ENCODE measurements at places on chromosomes 3 and 15. TPM values are rescaled to one million over a fixed set of nuclear protein-coding genes. Genes with fewer than 3 reads are reported as not detected.

SPINK8 gene
- not detected for polyA plus RNA-seq

FSD2 gene
- not detected for polyA plus RNA-seq

KLHL40 gene
- not detected for polyA plus RNA-seq

STAB1 gene
- 58.5 TPM for polyA plus RNA-seq

PHLDB2 gene
- 4.4 TPM for polyA plus RNA-seq

SLC27A2 gene
- 4.6 TPM for polyA plus RNA-seq

GHSR gene
- polyA plus RNA-seq: not detected

SYNPR gene
- polyA plus RNA-seq: 0.32 TPM

ADAMTS7 gene
- 1.9 TPM for polyA plus RNA-seq

C3orf49 gene
- polyA plus RNA-seq: not detected

DNA sequence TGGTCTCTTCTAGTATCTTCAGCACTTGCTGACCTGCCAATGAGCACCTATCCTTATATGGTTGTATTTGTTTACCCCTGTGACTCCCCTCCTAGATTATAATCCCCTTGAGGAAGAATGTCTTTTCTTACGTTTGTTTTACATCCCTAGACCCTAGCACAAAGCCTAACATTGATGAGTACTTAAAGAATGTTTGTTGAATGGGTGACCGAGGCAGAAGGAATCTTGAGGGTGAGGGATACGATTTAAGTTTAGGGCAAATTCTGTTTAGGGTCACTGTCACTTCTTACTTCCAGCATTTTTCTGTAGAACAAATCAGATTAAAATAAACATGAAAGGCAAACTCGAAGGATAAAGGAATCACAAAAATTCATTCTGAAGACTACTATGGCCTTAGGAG, 80.9 kb upstream of the FAM98B start:
- no peak for DNase-seq

DNA sequence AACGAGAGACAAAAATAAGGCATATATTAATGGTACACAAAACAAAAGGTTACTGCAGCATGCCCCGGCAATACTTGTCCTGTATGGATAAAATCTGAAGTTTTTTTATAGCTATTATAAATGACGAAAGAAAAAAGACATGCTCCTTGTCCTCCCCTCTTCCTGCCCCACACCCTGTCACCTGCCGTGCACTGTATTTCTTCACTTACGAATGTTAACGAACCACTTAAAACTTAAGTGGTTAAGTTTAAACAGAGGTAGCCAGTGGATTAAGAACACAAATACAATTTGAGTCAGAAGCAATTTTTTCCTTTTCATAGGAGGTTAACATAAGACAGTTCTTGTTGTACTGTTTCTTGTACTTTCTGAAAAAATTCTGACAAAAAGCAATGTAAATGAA, 799.1 kb upstream of the NECTIN3 start:
- no peak for DNase-seq

GRCh38 chr3:134277066-134277660, 26.5 kb upstream of the RYK start:
- DNase-seq: no peak

DNA sequence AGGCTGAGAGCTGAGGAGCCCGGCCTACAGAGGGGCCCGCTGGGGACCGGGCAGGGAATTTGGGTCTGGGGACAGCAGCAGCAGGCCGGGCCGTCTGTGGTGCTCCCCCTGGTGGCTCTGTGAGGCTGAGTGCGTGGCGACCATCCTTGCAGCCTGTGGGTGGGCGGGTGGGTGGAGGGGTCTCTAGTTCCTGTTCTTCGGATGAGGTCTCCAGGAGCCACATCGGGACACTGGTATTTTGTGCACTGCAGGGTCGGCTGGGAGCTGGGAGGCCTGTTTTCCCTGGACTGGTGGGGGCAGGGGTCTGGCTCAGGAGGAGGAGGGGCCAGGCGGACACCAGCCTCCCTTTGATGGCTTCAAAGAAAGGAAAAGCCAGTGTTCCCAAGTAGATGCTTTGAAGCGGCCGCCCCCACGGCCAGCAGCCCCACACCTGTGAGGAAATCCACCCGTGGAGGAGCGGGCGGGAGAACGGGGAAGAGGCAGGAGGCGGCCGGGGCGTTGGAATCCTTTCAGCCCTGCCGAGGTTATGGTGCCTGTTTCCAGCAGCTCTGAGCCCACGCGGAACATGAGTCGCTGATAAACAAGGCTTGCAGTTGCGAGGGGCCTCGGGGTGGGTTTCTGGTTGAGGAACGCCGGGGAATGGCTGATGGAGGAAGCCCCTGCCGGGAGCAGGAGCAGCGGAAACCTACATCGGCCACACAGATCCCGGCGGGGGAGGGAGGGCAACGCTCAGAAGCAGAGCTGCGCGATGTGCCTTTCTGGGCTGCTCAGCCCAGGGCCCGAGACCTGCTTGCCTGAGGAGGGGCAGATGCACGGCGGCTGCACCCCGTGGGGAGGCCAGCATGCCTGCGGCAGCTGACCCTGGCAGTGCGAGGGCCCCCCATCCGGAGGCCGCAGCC, 154.3 kb downstream of the NSMCE3 start:
- no peak for DNase-seq

- DNase-seq: no peak
These were observed 50.2 kb upstream of the PRR20G start for GRCh38 chr3:127337911-127338531.

DNA sequence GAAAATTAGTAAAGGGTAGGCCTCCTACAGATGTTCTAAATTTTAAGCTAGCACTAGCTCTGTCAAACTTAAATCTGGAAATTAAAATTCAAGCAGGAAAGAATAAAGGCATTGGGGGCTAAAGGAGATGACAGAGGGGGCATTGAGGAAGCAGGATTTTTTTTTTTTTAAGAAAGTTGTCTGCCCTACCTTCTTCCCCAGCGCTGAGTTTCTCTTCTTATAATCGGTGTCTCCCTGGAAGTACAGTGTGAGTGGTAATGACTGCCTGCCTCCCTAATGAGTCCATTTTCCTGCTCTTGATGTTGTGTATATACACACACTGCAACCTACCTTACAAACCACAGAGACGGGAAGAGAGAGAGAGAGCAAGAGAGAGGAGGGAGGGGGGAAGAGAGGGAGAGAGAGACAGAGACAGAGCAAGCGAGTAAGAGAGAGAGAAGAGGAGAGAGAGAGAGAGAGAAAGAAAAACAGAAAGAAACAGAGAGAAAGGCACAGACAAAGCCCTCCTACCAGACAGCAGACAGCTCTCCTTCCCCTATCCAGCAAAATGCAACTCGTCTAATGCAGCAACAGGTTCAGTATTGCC, 47.0 kb downstream of the ZBTB20 start:
- DNase-seq: no peak

GRCh38 chr3:108329947-108330346, 33.6 kb downstream of the HHLA2 start:
- DNase-seq: no peak

GRCh38 chr15:62757535-62757934, 285.0 kb upstream of the TPM1 start:
- no peak for DNase-seq

DNA sequence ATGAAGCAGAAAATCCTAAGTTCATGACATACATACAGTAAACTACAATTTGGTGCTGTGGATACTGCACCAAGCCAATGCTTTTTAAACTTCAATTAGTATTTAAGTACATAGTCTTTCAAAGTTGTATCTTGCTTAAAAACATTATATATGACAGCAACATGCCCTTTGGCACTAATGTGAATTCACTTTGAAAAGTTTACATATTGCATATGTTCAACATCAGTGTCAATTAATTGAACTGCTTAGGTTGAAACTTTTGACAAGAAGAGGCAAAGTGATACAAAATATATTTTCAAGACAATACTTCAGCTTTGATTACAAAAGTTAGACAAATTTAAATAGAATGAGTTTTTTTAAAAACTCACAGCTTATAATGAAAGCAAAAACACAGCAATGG, 119.4 kb upstream of the ROBO2 start:
- DNase-seq: no peak

DNA sequence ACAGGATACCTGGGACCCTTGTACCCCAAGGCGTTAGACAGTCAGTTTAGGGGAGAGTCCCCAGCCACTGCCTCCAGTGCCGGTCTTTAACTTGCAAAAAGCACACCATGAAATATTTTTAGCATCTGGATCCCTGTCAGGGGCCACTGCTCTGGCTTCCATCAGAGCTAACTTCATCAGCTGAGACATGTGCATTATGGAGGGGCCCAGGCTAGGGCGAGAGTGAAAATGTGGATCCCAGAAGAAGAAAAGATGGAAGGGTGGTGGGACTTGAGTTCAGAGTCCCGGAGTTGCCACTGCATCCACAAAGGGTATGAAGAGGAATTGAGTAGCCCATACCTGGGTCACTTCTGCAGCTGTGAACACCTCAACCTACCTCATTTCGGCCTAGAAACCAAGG, 23.5 kb upstream of the SPATA12 start:
- no peak for DNase-seq

DNA sequence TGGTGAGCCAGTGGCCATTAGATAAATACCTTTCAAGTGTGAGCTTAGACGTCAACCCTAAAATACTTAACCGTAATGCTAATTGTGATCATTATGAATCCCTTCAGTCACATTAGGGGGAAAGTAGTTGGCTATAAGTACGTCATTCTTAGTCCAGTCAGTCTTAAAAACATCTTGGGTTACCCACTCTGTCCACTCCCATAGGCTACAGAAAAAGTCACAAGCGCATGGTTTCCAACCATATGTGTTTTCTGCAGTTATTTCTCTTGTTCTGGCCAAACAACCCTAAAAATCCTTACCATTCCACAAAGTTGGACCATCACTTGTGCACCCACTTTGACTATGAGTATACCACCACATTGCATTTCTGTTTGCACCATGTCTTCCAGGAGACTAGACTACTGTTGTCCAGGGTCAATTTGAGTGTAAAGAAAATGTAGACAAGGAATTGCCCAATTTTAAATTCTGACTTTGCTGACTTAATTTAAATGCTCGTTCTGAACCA, 3.3 kb downstream of the RPL15 start:
- DNase-seq: no peak

DNA sequence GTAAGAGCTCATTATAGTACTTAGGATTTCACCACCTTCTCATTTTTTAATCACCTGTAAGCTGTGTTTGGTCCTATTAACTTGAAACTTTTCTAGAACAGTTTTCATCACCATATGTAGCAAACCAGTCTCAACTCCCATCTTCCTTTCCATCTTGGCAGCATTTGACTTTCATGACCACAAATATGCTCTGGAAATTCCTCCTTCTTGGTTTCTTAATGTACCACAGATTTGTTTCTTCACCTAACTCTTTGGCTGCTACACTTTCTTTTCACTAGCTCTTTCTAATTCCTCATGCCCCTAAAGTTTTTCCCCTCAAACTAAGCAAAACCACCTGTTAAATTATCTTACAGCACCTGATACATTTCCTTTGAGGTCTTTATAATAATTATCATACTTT, 13.2 kb upstream of the NMB start:
- DNase-seq: no peak

DNA sequence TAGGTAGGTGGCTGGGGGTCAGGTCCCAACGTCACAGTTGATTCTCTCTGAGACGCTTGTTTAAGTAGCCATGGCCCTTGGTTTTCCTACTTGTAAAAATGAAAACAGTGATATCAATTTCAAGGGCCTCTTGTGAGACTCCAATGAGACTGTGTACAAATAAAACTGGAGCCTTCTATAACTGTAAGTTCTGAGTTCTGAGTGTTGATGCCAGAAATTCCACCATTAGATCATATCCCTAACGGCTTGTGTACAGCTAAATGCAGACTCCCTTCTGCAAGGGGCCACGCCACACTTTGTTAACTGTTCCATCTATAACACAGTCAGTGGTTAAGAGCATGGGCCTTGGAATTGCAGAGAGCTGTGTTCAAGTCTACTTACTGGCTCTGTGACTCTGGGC, 267.3 kb downstream of the TLE3 start:
- no peak for DNase-seq

DNA sequence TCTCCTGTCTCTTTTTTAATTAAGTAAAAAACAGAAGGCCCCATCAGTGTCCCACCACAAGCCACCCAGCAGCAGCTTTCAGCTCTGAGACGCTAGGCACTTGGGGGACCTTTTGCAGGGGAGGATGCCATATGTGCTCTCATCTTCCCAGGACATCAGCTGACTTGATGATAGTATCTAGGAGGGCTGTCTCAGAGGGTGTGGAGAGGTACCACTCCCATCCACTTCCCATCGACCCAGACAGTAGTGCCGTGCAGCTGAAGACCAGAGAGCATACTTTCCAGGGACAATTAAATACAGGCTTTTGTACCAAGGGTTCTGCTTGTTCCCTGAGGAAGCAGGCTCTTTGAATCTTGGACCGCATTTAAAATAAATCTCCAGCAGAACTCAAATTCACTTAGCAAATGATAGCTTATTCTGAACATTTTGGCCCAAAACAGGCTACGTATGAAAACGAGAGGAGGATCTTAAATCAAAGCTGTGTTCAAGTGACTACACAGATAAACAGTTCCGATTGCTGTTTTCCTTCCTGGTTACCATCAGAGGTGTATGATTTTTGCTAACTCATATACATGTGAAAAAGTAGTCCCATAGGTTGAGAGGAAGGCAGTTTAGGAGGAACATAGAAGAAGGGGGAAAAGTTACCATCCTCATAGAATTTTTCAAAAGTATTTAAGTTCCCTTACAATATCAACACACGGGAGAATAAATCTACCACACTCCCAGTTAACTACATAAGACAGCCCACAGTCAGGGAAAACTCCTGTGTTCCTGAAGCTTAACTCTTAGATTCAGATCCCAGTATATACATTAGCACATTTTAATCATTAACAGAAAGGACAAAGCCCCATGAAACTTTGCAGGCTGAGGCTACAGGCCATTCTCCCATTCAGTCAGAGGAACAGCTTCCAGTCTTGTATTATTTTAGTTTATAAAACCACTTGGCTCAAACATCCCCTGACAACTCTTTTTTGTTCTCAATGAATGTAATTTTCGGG, 9.5 kb downstream of the WNT5A start:
- DNase-seq: no peak

DNA sequence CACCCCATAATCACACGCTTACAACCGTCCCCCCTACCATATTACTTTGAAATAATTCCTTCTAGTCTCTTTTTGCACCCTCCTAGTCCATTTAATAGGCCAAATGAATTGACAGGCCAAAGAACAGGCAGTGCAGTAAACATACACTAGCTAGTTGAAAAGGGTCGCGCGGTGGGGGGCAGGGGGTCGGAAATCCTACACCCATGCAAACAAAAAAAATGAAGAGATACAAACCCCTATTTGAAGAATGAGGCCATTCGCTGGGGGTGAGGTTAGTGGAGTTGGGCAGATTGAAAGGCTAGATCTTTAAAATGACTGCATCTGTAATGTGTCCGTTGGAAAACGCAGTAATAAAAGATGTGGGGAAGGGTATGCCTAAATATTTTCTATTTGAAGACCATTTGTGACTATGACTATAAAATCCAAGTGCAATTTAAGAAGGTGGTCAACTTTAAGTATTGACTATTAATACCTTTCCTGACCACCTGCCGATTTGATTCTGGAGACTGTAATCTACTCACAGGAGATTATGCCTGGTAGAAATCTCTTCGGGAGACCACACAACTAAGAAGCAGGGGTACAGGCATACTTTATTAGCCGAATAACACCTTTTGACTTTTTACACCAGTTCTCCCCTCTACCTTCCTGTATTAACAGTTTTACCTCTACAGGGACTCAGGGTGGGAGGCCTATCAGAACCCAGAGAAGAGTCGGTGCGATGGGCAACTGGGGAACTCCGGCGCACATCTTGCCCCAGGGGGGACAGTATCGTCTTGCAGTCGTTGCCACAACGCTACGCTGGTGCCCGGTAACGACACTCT, 762 bp upstream of the ARL6 start:
- no peak for DNase-seq

GRCh38 chr15:42915654-42916315, 4.8 kb downstream of the TTBK2 start:
- DNase-seq: no peak

Measured in sigmoid colon (tissue), 7 donors.